Body of pancreas (tissue), 4 donors: ENCODE measurements at places on chromosomes 3 and 15. TPM values are rescaled to one million over a fixed set of nuclear protein-coding genes. Genes with fewer than 3 reads are reported as not detected.

GRCh38 chr3:6039971-6040370 is 820.9 kb upstream of the GRM7 start:
- no peak overlapping the region for H3K27ac ChIP-seq
- no peaks in the 10 kb centered on the region for H3K36me3 ChIP-seq
- H3K4me1 ChIP-seq, result no peaks in the 10 kb centered on the region

The GOLGA6D gene
- total RNA-seq, result not detected

The CHL1 gene
- total RNA-seq, result 3.0 TPM

DNA sequence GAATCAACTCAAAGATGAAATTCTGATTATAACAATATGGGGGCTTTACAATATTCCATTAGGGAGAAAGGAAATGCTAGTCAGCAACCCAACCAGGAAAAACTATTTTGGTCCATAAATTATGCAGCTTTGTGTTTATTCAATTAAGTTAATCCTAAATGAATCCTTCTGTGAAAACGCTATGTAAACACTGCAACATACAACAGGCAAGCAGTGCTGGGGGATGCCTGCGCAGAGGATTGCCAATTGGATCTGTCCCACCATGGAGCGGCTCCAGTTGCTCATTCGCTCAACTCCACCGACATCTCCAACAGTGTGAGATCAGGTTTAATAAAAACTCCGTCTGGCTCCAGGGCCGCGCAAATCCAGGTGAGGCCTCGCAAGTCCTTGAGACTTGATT is 290.5 kb upstream of the VEPH1 start:
- DNase-seq, result no peak
- no peaks in the 10 kb centered on the region for H3K4me1 ChIP-seq
- no peak overlapping the region for H3K27ac ChIP-seq
- no peak overlapping the region for H3K4me3 ChIP-seq
- H3K27me3 ChIP-seq, result no peaks in the 10 kb centered on the region

- no peak overlapping the region for H3K27ac ChIP-seq
- no peak for DNase-seq
- H3K4me1 ChIP-seq, result no peaks in the 10 kb centered on the region
- H3K27me3 ChIP-seq, result no peaks in the 10 kb centered on the region
- H3K36me3 ChIP-seq, result no peaks in the 10 kb centered on the region
These were observed 28.6 kb downstream of the PLEKHO2 start for GRCh38 chr15:64870353-64870752.

The C3orf62 gene
- 4.9 TPM for total RNA-seq
